ENCODE measurements at places on chromosomes 16 and 17.
A peak's percentile ranks its signal among the peaks of the same experiment; 100 is the strongest.

- DNase-seq: no peak
Observed at GRCh38 chr16:73016488-73016830, 31.5 kb downstream of the ZFHX3 start.

DNA sequence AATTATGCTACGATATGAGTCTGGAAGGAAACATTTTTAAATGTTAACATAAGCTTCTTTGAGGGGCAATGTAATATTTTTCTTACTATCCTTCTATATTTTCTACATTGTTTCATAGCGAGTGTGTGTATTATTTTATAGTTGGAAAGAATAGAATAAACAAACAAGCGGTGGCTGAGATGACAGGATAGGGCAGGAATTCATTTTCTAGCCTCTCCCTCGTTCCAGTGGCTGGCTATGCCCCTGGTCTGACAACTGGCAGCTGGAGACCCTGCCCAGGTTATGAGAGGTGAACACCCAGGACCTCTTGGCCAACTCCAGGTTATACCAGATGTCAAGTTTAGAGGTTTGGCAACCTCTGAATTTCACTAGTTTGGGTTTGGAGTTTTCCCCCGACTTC, 14.5 kb upstream of the TNRC6C start:
- peak; percentile 22 for DNase-seq

DNA sequence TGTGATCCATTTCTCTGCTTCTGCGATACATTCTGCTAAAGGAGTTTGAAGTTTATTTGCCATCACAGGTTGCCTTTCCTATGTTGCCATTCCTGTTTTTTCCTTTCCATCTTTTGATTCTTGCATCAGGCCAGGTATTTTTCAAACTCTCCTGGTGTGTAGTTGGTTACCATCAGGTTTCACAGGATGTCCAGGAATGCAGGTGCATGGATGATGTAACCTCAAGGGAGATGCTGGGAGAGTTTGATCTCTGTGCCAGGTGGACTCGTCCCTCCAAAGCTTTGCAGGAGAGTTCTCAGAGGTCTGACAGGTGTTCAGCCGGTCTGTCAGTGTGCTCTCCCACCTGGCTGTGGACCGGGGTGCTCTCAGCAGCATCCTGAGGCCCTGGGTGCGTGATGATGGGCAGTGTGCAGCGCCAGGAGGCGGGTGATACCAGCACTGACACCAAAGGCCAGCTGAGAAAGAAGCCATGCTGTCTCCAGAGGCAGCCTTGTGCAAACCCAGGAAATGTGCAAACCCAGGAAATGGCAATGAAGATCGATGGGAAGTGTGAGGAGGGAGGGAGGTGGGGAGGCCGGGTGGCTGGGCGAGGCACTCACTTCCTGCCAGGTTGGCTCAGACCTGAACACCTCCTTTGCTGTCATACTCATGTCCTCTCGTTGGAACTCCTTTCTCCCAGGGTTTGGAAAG, 1.7 kb downstream of the ATP2C2 start:
- no peak for DNase-seq

DNA sequence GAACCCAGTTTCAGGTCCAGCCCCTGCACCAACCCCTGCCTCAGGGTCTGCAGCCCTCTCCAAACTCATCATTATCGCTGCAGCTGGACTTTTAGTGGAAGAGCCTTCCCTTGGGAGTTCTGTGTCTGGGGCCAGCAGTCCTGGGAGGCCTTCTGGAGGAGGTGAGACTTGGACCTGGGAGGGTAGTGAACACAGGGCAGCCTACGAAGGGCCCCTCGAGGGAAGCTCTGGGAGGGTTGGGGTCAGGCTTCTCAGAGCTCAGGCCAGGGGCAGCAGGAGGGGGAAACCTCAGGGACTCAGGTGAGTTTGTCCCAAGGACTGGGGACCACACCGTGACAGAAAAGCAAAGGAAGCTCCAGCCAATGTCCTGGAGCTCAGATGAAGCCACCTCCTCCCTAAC, 11.3 kb upstream of the SRRM2 start:
- no peak for DNase-seq

- no peak for DNase-seq
Observed at GRCh38 chr16:3578121-3578520, 918 bp upstream of the NLRC3 start.

- no peak for DNase-seq
Observed at GRCh38 chr16:87012954-87013938, 303.9 kb downstream of the C16orf95 start.

GRCh38 chr17:68399638-68400403, 57.5 kb downstream of the WIPI1 start:
- peak; percentile 58 for DNase-seq

GRCh38 chr17:57106107-57106835, 21.2 kb downstream of the AKAP1 start:
- DNase-seq: no peak

DNA sequence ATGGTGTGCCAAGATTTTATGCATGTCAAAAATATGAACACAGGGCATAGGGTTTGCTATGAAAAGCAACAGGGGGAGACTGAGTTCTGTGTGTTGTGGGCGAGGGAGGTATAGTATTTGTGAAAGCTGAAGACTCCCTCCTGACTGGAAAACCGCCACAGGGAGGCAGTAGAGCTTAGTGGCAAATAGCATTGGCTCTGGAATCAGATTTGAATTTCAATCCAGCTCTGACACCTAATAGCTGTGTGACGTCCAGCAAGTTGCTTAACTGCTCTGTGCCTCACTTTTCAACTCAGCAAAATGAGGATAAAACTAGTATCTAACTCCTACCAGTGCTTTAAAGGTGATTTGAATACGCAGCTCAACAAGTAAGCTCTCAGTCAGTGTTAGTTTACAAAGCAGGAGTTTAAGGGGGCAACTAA, 22.0 kb downstream of the KPNA2 start:
- DNase-seq: peak; percentile 46

GRCh38 chr16:54373534-54374520, 87.2 kb upstream of the IRX3 start:
- DNase-seq: peak; percentile 91

DNA sequence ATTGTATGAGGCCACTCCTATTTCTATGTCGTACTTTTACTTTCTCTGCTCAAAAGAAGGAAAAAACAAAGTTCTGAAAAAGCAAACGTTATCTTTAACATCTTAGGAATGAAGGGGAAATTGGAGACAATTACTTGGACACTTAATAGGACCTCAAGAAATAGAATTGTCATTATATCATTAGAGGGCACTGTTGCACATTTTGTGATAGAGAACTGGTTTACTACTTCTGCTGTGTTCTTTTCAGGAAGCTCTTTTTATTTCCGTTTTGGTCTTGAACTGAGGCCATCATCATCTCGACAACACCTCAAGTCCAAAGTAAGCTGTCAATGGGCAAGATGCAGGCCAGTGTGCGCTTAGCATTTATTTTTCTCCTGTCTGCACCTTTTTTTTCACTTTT, 14.6 kb downstream of the COG4 start:
- no peak for DNase-seq

- DNase-seq: no peak
Observed at GRCh38 chr16:27439271-27440018, 37.5 kb downstream of the IL21R start.

DNA sequence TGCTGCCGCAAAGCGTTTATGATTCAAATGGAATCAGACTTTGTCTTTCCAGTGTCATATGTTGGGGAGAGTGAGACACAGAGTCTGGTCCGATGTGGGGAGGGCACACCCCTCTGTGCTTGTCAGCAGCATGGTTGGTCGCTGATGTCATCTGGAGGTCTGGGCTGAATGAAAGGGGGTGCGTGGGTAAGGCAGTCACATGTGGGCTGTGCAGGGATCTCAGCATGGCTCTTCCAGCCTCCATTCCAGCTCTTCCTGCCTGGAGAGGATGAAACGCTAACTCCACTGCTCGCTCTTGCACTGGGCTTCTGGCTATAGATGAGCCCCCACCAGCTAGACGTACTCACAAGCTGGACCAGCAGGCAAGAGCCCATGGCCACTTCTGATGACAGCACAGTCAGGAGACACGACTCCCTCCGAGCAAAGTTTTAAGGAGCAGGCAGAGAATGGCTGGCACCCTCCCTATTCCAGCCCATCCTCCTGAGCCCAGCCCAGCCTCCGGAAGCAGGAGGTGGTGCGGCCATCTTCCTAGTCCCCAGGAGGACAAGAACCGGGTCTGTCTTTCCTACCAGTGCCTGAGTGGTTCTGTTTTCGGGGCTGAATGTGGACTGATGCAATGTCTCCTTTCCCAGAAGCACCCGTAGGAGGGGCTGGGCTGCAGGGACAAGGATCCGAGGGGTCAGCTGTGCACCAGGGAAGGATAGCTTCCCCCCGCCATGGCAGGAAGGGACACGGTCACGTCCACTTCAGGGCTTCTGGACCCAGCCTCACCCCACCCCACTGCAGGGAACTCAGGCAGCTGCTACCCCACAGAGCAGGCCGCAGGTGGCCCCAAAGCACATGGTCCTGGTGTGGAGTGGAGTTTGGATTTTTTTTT, 41.5 kb upstream of the CBFA2T3 start:
- peak; percentile 63 for DNase-seq

- no peak for DNase-seq
Observed at GRCh38 chr17:79095345-79096055, 20.9 kb downstream of the ENGASE start.

DNA sequence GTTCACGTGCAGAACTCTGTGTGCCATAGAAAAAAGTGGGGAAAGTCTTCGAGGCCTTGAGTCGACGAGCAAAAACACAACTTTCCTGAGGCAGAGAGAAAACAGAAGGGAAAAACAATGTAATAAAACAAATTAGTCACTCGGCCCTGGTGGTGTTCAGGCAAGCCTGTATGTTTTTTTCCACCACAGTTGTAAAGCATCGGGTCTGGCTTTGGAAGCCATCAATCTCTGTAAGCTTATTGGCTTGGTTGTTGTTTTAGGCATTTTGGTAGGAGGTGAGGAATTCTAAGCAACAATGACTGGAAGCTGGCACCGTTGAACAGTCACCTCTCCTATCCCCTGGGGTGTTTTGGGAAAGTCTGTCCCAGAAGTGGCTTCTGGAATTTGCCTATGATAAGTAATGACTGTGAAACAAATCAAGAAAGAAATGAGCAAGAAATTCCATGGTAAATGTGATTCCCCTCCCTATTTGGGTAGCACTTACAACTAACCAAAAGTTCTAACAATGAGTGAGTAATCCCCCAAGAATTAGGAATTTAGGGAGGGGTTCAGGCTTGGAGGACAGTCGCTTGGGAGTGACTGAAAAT, 2.8 kb downstream of the CDH13 start:
- peak; percentile 94 for DNase-seq

- DNase-seq: no peak
Observed at GRCh38 chr17:61449707-61450640, 2.2 kb upstream of the TBX4 start.

DNA sequence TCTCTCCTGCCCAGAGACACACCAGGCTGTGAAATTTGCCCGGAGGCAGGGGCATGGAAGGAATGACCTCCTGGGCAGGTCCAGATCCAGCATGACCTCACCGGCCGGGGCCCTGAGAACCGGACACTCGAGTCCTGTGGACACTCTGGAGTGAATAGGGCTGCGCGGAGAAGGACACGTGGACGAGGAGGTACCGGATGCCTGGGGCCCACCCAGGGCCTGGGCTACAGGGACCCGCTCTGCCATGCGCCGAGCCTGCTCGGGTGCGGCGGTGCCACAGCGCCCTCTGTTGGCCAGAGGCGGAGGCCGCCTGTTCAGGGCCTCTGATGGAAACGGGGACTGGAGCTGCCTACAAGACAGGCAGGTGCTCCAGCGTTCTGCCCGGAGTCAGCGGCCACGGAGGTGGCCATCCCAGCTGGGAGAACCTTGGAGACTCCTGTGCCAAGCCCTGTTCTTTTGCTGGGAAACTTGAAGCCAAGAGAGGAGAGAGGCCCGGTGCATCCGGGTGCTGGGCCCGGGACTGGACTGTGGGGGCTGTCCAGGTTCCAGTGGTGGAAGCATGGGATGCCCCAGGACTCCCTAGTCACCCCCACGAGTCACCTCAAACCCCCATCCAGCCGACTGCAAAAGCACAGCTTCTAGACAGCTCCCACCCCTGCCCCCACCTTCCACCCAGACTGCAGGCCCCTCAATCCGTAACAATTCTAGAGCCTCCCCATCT, 19.3 kb upstream of the NXPH3 start:
- peak; percentile 74 for DNase-seq

DNA sequence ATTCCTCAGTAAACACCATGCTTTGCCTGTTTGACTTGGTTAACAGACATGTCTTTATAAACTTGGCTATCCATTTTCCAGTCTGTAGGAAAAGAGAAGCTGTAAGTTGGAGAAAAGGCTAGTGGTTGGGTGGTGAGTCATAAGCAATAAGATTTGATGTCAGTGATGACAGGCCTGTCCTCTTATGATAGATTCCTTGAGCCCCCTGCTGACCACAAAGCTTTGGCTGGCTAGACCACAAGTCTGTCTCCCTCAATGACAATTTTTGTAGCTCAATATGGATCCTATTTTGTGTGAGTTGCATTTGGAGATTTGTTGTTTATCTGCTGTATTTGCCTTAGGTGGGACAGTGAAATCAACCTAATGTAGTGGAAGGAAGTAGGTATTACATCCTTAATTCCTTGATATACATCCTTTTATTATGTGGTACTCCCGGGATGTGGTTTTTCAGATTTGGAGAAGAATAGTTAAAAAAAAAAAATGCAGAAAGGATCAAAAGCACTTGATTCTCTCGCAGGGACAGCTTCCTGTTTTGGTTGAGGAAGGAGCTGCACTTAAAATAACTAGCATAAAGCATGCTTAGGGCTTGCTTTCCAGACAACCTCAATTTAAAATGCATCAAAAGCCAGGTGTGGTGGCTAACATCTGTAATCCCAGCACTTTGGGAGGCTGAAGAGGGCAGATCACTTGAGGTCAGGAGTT, 67.4 kb downstream of the SIAH1 start:
- DNase-seq: peak; percentile 95

- no peak for DNase-seq
Observed at GRCh38 chr16:50434872-50435478, 66.2 kb upstream of the BRD7 start.

DNA sequence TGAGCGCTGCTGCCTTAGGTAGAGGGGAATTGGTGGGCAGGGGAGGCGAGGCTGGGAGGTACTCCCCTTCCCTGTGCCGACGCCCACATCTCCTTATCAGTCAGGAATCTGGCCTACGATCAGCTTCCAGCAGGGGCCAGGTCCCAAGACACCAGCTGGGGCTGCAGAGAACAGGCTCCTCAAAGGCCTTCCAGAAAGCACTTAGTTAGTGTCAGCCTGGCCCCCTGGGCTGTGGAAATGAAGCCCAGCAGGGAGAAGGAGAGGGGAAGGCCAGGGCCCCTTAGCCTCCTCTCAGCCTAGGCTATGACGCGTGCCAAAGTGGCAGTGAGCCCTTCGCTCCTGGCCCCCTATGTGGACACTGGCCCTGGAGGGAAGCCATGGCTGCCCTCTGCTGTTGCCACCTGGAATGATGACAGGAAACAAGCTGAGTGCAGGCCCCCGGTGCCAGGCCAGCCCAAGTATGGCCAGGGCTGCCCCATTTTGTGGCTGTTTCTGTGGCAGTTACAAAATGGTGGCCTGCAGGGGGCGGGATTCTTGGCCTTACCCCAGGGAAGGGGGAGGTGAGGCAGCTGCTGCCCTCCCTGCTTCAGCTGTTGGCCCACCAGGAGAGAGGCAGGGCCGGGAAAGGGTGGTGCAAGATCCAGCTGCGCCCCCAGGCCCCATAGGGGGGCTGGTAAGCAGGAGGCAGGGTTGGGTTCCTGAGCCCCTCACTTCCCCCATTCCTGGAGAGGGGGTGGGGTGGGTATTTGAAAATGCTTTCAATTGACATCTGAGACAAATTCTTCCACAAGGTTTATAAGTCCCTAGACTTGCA, 11.3 kb downstream of the TBX4 start:
- DNase-seq: no peak

- no peak for DNase-seq
Observed at GRCh38 chr16:46428108-46429061, 192.8 kb downstream of the SHCBP1 start.

- DNase-seq: peak; percentile 99
Observed at GRCh38 chr16:2039274-2040031, 8.2 kb downstream of the NTHL1 start.
